ENCODE measurements at places on chromosomes 13 and 19.

- peak; percentile 76 for DNase-seq
Observed at GRCh38 chr19:44643605-44644401, at the start of gene PVR. PVR (plus strand) TSS chr19:44643910; CDS start chr19:44644097, 187 bp downstream.

DNA sequence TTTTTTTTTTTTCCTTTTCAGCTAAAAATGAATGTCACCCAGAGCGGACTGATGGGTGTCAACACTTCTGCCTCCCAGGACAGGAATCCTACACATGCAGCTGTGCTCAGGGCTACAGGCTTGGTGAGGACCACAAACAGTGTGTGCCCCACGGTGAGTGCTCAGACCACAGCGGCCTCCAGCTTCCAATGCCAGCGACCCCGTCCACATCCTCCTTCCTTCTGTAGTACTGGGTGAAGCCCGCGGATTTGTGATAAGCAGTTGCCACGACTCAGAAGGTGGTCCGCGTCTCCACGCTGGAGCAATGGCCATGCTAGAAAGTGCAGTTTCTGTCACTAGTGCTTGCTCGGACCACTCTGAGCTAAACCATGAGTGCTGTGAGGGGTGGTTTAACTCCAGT is 6.0 kb downstream of the PROZ start:
- no peak for DNase-seq

DNA sequence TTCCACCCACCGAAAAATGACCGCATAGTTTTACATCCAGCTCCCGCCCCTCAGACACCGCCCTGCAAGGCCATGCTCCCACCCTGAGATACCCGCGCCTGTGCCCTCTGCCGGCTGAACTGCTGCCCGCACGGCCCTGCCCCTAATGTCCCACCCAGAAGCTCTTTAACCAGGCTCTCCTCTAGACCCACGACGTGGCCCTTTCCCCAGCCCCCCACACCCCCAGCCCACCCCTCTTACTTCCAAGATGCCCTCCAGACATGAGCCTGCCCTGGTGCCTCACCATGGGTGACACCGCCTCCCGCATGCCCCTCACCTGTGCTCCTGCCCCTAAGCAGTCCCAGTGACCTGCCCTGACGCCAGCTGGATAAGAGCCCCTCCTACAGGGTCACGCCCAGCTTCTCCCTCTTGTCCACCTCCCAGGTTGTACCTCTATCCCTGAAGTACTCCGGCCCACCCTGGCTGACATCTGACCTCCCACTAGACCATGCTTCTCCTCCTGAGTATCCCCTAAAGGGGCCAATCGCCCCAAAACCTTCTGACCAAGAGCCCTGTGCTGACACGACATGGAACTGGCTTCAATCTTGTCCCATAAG is 51.2 kb downstream of the COLGALT1 start:
- DNase-seq: no peak

DNA sequence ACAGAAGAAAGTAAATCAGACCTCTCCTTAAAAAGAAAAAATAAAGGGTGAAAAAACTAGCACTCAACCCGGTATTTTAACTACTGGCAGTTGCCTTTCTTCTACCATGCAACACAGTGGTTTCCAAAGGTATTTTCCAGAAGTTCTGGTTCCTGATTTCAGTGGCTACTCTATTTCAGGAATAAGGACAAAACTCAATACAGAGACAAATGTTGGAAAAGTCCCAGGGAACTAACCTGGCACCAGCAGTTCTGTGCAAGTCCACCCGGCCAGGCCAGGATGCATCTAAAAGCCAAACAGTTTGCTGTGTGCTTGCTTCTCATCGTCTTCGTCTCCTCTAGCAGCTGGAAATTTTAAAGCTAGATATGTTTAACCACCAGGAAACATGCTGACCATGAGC is 52.5 kb downstream of the FOXO1 start:
- peak; percentile 40 for DNase-seq

DNA sequence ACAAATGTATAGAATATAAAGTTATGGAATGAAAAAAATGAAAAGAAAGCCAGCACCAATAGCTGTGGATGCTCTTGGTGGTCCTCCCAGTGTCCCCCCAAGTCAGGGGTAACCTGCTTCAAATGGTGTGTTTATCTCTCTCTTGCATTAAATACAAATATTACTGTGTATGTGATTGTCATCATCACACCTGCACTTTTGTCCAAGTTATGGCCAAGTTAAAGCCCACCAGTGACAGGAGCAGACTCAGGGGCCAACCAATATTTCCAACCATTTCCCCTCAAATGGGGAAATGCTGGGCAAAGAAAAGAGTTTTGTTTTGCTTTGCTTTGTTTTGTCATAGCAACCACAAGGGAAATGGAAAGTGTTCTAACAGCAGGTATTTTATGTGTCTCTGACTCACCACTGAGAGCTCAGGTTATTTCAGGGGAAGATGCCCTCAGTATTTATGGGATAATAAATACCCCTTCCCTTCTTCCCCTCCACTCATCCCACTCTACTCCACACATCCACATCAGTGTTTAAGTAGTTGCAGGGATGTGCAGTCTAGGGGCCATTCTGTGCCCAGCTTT is 133.6 kb downstream of the COL4A1 start:
- no peak for DNase-seq

- DNase-seq: no peak
Observed at GRCh38 chr19:34409189-34410164, 5.3 kb downstream of the PDCD2L start.

- DNase-seq: no peak
Observed at GRCh38 chr19:10417541-10418234, 2.6 kb upstream of the PDE4A start.

DNA sequence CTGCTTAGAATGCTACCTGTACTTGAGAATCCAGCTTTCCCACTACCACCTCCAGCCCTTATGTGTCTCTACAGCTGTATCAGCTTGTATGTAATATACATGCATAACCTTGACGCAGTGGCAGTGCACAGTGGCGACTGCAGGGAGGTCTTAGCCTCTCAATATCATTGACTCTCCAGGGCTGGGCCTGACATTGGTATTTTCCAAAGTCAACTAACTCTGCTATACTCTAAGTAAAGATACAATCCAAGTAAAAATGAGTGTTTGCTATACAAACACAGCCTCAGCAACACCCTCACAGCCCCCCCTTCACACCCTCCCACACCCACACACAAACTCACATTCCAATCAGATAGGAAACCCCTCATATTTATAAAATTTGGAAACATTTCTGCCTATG is 6.7 kb upstream of the UBL3 start:
- no peak for DNase-seq

DNA sequence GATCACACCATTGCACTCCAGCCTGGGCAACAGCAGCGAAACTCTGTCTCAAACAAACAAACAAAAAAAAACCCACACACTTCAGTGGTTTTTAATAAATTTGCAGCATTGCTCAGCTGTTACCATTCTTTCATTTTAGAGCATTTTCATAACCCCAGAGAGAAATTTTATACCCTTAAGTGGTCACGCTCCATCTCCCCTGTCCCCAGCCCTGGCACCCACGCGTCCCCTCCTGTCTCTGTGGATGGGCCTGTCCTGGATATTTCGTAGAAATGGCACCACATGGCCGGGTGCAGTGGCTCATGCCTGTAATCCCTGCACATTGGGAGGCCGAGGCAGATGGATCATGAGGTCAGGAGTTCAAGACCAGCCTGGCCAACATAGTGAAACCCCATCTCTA is 7.8 kb downstream of the THOP1 start:
- DNase-seq: no peak

DNA sequence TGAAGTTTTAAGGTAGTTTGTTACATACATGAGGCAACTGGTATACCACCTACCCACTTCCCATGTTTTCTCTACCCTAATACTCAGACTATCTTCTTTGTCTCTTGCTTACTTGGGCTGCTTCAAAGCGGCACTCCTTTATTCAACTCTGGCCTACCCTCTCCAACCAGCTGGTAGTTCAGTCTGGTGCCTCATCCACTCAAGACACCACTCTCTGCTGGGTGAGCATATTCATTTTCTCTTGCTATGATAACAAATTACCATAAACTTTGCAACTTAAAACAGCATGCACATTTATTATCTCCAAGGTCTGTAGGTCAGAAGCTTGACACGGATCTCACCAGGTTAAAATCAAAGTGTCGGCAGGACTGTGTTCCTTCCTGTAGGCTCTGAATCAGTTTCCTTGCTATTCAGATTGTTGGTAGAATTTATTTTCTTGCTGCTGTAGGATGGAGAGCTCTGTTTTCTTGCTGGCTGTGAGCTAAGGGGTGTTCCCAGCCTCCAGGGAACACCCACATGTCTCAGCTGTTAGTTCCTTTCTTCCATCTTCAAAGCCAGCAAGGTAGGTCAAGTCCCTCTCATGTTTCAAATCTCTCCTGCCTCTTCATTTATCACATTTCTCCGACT is 666.0 kb downstream of the DIAPH3 start:
- DNase-seq: no peak

GRCh38 chr19:31351855-31352195 is 2.6 kb upstream of the TSHZ3 start:
- no peak for DNase-seq

GRCh38 chr13:106205871-106206270 is 329.6 kb downstream of the EFNB2 start:
- no peak for DNase-seq

DNA sequence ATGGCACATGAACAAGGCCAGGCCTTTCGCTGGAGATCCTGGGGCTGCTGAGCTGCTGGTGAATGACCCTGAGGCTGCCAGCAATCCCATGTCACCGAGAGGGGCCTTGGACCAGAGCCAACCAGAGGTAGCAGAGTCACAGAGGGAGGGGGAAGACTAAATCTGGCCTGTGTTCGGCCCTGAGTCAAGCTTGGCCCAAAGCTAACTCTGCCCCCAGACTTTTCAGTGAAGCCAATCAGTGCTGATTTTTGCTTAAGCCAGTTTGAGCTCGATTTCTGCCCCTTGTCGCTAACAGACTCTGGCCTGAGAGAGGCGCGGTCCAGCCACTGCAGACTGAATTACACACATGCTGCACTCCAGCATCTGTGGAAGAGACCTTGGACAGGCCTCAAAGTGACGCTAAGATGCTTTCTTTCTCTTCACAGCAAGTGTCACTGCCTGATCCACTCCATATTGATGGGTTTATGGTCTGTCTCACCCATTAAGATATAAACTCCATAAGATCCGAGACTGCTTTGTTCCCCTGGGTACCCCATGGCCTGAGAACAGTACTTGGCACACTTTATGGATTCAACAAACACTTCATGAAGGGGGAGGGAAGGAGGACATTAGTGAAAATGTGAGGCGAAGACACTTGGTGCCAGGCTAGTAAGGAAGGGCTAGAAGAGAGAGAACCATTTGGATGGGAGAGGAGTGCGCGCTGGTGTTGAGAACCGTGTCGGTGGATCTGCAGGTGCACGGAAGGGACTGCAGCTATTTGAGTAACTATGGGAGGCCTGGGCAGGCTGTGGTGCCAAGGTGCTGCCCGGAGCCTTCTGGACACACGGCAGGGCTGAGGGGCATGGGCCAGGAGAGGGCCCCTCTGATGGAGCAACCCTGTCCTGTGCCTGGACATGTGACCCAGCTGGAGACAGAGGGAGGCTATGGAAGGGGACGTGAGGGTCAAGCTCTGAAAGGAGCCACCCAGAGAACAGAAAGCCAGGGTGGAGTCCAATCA is 17.6 kb downstream of the RANBP3 start:
- DNase-seq: no peak

DNA sequence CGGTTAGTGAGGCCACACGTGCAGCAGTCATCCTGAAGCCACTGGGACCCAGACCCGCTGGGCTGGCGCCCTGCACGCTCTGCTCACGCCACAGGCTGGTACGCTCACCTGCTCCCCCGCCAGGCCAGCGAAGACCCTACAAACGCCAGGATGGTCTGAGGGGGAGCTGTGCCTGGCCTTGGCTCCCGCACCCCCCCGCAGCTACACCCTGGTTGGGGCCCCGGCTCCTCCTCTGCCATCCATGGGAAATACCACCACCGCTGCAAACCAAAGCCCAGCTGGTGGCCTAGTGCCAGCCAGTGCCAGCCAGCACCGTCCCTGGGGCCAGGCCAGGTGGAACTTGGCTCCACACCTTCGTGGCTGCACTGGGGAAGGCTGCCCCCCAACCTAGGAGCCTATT is 23.3 kb upstream of the CACTIN start:
- DNase-seq: no peak

- DNase-seq: no peak
Observed at GRCh38 chr13:75443356-75443958, 38.5 kb downstream of the TBC1D4 start.

DNA sequence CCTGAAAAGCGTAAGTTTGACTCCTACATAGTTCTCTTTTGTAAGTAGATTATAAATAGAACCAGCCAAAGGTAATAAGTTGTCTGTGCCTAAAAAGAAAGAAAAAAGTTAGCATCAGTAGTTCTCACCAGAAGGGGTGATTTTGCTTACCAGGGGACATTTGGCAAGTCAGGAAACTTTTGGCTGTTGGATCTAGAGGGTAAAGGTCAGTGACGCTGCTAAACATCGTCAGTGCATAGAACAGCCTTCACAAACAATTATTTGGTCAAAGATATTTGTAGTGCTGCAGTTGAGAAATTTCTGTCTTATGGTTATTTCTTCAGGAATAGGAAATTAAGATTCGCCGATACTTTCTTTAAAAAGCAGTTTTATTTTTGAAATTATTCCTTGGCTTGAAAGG is 2.0 kb downstream of the USPL1 start:
- DNase-seq: peak; percentile 29

DNA sequence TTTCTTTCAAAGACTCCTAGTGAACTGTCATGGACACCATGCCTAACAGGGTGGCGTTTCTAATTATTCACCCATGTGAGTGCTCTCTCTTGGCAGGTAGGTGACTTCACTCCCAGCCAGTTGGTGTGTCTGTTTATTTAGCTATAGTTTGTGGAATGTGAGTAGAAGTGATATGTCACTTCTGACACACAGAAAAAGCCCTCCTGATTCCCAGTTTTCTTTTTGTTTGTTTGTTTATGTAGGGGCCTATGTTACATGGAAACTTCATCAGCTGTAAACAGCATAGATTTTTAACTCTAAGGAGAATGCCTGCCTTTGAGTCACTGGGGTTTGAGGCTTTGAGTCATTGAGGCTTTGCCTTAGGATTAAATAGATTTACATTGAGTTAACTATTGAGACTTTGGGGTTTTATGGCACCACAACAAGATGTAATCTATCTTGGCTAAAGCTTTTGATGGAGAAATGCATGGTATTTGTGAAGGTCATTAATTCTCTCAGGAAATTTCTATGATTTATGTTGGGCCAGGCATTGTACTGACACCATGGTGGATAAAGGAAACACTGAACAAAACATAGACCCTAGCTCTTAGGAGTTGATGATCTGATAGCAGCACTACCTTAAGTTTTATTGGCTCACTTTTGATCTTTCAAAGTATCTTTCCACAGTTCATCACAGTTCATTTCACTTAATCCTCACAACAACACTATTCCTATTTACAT is 45.3 kb downstream of the UFM1 start:
- no peak for DNase-seq

DNA sequence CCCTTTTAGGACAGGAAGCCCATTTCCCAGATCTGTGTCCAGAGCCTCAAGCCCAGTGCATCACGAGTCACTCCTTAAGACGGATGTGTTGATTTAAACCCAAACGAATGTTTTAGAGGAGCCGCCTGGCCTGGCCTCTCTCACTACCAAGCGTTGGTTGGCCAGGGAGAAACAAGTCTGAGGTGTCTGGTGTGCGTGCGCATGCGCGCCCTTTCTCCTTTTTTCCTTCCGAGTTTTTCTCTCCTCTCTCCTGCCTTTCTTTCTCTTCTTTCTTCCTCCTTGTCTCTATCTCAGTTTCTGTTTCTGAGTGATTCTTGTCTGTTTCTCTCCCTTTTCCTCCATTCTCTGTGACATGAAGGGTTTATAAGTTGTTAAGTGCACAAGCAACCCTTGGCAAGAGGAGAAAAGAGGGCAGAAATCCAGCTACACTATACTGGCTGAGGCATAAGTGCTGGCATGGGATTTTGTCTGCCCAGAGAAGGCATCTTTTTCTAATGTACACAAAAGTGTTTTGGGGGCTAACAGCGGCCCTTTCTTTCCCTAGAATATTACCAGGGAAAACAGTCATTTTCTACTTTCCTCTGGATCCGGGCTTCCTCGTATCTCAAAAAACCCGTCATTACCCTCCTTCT is 170.5 kb downstream of the DNAJC15 start:
- no peak for DNase-seq
